ENCODE measurements at places on chromosomes 5 and 9.

- DNase-seq: no peak
Measured at GRCh38 chr9:35606138-35606504, 1.1 kb downstream of the TESK1 start.

DNA sequence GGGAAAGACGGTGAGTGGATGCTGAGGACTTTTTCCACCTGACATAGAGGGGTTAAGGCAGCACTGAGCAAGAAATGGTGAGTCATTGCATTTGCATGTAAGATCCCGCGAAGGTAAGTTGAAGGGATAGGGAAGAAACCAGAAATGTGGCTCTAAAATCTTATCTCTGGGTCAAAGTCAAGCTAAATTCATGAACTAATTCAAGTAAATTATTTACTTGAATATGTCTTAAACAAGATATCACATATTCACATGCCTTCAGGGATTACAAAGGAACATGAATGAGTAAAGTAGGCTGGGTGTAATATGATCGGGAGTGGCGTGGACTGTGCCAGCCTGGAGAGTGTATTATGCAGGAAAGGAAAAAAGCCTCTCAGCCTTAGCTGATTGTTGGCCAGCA is 74.4 kb upstream of the EQTN start:
- no peak for DNase-seq

DNA sequence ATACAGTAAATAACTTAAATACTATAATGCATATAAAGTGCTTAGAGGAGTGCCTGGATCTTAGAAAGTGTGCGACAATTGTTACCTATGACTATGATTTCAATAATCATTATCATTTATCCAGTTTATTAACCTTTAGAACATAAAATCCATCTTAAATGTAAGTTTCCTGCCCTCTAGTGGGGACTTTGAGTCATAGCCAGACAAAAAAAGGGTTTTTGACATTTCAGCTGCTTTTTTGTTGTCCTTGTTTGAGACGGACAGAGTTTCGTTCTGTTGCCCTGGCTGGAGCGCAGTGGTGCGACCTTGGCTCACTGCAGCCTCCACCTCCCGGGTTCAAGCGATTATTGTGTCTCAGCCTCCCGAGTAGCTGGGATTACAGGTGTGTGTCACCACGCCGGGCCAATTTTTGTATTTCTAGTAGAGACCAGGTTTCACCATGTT is 9.7 kb upstream of the C9orf152 start:
- DNase-seq: no peak

DNA sequence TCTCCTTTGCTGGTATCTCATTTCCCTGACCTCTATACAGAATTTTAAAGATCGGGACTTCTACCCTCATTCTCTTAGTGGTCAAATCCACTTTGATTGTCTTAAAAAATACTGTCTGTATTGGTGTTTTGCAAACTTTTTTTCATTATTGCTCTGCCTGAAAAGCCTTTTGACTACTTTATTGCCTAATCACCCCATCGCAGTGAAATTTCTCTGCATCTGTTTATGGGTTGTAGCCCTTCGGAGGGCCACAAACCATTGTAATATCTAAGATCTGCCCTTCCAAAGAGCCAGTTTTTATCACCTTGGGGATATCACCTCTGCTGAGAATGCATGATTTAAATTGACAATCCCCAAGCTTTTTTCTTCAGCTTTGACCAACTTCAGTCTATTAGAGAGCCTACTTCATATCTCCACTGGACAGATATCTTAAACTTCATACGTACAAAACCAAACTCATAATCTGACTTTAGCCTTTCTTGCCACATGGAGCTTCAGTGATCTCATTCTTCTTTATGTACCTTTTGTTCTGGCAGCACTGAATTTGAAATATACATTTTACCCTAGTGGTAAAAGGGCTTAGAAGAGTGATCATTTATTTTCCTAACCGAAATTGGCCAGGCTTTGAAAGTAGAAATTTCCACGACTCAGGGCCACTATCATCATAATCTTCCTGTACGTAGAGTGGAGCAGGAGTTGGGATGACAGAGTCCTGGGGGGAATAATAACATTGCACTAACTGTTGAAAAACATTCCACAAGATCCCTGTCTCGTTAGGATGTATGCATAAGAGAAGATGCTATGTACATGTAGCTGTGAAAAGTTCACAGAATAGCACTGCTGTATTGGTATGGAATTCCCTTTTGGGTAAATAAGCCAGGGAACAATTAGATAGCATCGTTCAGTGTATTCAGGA is 21.4 kb downstream of the KIF2A start:
- no peak for DNase-seq

GRCh38 chr5:123610209-123610608 is 98.2 kb downstream of the CSNK1G3 start:
- DNase-seq: no peak

DNA sequence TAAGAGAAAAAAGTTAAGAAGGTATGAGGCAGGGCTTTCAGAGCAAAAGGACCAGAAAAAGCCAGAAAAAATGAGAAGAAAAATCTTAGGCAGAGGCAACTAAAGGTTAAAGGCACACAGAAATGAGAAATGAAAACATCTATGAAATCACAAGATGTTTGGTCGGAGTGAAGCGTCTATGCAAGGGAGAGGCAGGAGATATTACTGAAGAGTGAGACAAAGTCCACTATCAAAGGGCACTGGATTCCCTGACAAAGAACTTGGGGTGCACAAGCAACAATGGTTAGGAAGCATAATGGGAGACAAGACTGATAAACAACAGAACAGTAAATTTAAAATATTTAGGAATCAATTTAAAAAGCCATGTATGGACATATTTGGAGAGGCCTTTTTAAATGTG is 16.9 kb downstream of the PANK3 start:
- DNase-seq: no peak

DNA sequence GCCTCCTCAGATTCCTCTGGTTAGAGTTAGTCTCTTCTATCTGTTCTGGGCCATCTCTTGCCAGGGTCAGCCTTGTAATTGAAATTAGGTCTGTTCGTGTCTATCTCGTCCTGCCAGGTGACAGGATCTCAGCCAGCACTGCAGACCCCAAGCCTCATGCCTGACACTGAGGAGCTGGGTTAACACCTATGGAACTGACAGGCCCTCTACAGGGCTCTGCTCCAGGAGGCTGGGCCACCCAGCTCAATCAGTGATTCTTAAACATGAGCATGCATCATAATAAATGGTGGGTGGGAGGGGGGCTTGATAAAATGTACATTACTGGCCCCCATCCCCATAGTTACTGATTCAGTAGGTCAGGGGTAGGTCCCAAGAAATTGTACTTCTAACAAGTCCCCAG is 103.4 kb downstream of the PSD2 start:
- no peak for DNase-seq

DNA sequence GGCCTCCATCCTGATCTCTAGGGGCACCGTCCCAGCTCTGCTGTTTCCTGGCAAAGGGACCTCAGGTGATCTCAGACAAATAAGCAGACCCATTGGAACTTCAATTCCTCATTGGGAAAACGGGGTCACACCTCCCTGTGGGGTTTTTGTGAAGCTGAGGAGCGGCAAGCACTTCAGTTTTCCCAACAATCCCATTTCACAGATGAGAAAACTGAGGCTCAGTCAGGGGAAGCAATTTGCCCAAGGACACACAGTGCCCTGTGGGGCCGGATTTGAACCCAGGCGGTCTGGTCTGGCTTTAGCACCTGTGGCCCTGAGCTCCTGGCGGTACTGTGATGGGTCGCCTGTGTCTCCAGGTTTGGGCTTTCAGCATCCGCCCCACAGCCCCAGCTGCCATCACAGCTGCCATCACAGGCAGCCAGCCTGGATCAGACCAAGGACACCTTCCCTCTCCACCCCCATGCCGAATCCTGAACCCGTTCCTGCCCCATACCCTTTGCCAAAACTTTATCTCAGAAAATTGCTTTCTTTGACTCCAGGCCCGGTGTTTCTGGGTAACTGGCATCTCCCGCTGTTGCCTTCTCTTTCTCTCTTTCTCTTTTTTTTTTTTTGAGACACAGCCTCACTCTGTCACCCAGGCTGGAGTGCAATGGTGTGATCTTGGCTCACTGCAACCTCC is 26.4 kb downstream of the NCS1 start:
- DNase-seq: no peak

- no peak for DNase-seq
Measured at GRCh38 chr9:93270976-93271375, 87.0 kb downstream of the WNK2 start.

- peak; percentile 83 for DNase-seq
Measured at GRCh38 chr9:32526041-32526706, at the start of gene RIGI. Gene RIGI, minus strand, starts transcription at chr9:32526196. Its CDS starts 30 bp downstream, at chr9:32526166.

DNA sequence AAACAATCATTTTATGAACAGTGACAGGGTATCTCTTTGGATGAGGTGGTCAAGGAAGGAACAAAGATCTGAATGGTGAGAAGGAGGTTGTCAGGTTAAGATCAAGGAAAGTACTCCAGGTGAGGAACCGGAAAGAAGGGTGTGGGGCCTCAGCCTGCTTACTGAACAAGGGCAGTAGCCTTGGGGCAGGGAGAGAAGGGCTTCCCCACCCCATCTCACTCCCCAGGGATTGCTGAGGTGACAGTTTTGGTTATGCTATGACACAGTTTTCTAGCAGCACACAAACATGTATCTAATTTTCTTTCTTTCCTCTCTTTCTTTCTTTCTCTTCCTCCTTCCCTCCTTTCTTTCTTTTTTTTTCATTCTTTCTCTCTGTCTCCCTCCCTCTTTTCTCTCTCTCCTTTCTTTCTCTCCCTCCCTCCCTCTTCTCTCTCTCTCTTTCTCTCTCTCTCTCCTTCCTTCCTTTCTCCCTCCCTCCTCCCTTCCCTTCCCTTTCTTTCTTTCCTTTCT is 4.1 kb upstream of the HDHD3 start:
- no peak for DNase-seq

- no peak for DNase-seq
Measured at GRCh38 chr5:56615361-56616153, 199.8 kb upstream of the MAP3K1 start.

GRCh38 chr5:73997960-73998359 is 372.0 kb downstream of the ARHGEF28 start:
- no peak for DNase-seq

- no peak for DNase-seq
Measured at GRCh38 chr5:25107853-25108252, 463.1 kb upstream of the CDH10 start.

DNA sequence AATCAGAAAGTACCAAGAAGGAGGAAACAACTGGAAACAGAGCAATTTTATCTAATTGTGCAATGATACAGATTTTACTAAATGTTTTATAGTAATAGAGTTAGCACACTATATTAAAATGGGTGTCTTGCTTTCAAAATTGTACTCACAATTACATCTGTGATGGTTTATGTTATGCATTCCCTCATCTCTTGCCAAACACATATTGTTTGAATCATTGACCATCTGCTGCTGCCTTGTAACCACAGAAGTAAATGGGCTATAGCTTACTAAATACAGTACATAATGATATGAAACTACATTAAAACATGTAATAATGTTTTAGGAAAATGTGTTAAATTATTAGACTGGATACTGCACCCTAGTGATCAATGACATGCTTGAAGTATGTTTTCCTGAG is 158.1 kb downstream of the SLC25A46 start:
- DNase-seq: no peak

DNA sequence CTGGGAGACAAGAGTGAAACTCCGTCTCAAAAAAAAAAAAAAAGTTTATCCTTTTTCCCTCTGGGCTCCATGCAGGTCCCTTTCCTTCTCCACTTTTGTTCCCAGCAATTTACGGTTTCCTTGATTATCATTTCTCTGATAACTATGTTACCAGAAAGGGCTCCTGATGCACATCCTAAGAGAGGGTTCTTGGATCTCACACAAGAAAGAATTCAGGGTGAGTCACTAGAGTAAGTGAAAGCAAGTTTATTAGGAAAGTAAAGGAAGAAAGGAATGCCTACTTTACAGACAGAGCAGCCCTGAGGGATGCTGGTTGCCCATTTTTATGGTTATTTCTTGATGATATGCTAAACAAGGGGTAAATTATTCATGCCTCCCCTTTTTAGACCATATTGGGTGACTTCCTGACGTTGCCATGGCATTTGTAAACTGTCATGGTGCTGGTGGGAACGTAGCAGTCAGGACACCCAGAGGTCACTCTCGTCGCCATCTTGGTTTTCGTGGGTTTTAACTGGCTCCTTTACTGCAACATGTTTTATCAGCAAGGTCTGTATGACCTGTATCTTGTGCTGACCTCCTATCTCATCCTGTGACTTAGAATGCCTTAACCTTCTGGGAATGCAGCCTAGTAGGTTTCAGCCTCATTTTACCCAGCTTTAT is 13.5 kb upstream of the MELK start:
- DNase-seq: no peak

DNA sequence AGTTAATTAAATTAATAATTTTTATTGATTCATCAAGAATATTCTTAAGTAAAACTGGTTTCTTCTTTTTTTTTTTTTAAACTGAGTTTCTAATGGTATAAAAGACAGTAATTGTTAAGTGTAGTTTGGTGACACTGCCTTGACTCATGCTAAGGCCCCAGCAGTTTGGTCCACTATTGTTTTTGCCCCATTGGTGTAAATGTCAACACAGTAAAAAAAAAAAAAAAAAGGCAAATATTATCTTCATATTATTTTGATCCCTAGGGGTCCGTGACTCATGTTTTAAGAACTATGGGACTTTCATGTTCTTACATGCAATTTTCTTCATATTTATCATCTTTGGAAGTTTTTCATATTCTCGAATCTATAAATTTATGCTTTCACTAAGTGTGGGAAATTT is 29.2 kb upstream of the JAK2 start:
- no peak for DNase-seq

- DNase-seq: no peak
Measured at GRCh38 chr9:37956904-37957663, 53.2 kb upstream of the SLC25A51 start.

DNA sequence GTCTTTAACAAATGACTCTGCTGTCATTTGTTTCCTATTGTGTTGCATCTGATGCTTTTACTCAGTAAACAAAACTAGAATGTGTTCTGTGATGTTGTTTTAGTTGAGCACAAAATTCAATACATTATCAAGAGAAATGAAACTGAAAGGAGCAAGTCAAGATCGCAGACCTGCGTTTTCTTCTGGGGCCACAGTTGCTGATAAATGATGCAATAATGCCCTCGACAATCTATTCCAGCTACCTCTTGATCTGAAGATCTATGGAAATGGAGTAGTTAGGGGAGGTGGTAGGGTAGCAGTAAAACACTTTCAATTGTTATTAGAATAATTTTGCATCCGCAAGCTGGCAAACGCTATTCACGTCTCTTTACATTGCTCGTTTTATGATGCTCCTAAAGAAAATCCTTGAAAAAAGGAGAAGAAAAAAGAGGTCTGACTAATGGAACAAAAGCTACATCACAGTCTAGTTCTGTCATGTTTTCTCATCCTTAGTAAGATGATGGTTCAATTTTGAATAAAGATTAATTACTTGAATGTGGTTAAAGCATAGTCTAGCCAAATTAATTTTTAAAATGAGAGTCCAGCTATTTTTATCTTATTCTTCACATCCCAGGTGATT is 1.6 kb downstream of the ZNF366 start:
- no peak for DNase-seq

DNA sequence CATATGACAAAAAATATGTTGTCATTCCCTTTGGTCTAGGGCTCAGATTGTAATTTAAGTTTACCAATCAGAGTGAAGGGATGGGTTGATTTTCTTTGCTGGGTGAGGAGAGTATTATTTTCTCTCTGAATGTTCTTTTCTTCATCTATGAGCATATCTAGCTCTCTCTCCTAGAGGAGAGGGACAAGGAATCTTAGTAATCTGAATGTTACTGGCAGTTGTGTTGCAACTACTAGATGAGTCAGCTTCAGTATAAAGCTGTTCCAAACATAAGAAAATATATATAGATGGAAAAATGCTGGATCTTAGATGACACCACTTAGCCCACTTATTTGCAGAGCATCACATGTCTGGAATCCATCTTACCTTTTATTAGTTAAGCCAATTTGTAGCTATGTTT is 259.3 kb downstream of the TUSC1 start:
- no peak for DNase-seq

Data from posterior cingulate gyrus (tissue), 11 donors.